KG1 (cell line): ENCODE measurements at places on chromosomes 13 and 19.

DNA sequence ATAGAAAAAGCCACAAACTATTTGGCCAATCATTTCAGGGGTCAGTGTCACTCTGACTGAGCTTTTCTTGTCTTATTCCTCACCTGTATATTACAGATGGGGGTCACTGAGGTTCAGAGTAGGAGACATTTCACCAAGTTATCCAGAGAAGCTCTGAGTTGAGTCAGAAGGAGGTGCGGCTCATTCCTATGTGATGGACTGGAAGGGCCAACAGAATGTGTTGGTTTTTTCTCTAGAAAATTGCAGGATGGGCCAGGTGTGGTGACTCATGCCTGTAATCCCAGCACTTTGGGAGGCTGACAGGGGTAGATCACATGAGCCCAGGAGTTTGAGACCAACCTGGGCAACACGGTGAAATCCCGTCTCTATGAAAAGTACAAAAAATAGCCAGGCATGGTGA, 24.5 kb upstream of the ZNF83 start:
- DNase-seq = no peak

DNA sequence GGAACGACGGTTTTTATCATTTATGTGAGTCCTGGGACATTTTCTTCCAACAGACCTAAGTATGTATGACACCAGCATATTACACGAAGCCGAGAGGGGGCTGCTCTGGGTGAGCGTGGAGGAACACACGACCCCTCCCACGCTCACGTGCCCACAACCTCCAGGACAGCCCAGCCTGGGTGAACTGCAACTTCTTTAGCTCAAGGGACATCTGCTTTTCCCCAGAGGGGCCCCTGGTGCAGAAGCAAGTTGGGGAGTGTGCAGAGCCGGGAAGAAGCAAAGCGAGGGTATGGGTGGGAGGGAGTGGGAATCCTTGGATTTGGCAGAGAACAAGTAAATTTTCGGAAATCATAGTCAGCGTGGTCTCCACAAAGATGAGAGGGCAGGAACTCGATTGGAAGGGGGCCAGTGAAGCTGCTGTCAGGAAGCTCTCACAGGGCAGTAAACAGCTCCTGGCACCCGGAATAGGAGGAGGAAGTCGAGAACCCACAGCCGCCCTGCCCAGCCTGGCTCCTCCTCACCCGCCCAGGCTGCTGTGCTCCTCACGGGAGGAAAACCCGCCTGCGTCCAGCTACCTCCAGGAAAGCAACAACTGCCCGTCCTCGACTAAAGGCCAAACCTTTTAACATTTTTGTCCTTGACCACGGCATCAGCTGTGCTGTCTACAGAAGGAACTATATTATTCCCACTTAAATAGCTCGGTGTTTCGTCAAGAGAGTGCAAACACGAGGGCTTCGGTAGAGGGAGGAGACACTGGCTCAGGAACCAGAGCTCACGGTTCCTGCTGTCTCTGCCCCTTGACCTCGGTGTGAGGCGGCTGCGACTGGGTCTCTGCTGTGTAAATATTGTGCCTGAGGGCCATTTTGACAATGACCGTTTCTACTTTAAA, 17.2 kb upstream of the CFAP97D2 start:
- DNase-seq = peak; percentile 32

- DNase-seq = no peak
Observed at GRCh38 chr19:50835785-50836542, 2.6 kb upstream of the KLK15 start.

DNA sequence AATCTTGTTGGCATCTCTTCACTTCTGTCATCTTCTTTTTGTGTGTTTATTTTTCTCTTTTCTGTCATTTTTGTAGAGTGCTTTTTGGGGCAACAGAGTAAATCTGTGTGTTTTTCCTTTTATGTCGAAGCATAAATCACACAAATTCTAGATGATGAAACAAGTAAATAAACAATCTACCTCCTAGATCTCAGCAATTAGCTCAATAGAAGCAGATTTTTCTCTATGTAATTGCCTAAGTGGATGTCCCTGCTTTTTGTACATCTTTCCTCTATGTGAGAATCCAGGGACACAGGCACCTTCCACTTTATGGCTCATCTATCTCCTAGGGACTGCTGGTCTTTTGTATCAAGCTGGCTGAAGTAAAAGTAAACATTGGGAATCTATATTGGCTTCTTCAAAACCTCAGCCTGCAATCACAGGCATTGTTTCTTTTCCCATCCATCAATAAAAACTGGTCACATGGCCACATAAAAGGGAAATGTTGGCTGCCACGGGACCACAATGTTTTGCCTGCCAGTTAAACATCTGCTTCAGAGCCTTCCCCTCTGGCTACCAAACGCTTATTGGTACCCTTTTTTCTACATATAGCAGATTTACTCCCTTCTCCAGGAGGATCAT, 323.8 kb downstream of the LMO7 start:
- DNase-seq = no peak

DNA sequence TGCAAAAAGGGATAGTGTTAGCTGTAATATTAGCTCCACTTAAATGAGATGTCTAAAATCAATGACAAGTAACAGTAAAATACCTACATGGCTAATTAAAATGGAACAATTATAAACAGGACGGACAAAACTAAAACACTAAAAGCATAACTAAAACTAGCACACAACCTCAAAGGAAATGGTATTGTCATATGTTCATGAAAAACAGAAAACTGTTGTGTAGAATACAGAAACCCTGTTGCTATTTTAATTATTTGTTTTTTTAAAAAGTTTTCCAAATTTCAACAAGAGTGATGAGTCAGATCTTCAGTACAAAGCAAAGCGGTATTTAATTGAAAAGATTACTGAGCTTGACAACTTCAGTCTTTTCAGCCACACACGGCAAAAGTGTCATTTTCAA, 4.2 kb downstream of the RCBTB2 start:
- no peak for DNase-seq

DNA sequence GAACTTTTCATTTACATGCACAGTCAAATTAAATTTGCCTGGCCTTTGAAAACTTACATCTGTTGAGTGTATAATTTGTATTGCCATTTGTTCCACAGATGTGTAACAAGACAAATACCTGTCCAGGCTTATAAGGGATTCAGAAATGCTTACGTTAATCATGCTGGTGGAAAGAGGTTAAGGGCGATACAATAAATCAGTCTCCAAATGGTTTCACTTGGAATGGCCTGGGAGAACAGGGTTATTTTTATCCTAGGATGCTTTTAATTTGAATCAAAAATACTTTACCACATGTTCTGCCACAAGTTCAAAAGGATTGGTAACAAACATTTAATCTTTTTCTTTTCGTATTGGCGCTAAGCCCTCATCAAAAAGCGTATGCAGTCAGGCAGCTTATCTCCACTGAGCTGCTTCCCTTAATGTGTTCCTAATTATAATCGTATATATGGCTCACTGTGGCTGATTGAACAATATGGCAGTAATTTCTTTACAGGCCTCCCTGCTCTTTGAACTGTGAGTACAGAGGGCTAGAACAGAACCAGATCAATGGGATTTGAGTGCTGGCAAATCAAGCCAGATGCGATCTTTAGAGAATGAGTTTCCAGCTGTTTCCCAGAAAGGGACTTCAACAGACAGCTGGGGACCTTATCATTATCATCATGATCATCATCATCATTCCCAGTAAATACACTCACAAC, 425.7 kb downstream of the SPRY2 start:
- DNase-seq = no peak

GRCh38 chr13:99417201-99418102, 83.8 kb upstream of the TM9SF2 start:
- DNase-seq = no peak

DNA sequence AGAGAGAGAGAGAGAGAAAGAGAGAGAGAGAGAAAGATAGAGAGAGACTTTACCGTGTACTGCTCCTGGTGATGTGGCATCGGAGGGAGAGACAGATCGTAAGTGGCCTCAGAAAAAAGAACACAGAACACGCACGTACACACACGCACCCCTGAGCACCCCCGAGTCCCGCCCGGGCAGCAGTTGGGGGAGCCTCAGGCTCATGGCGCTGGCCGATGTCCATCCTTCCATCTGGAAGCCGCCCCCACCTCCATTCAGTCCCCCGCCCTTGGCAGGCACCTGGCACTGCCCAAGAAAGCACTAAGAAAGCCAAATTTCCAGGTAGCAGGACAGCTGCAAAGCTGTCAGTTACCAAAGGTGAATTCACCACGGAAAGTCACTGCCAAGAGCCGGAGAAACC, 116.9 kb downstream of the IER2 start:
- no peak for DNase-seq

GRCh38 chr19:51803519-51803918, 8.6 kb downstream of the FPR3 start:
- DNase-seq = no peak

DNA sequence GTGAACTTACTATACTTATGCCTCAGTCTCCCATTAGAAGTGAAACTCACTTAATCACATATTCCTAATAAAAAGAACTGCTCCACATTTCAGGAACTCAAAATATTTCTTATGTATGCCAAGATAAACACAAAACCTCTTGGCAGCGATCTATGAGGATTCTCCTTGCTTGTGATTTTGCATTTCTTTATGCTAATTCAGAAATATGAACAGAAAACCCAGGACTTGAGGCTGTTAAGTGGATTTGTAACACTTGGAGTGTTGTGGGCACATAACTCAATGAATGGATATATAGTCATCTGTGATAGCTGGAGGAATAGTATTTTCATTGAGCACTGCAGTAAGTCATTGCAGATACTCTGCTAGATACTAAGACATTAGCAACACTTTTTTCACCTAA, 5.6 kb upstream of the KATNAL1 start:
- DNase-seq = no peak

- no peak for DNase-seq
Observed at GRCh38 chr19:35805526-35806102, 7.0 kb downstream of the PRODH2 start.

DNA sequence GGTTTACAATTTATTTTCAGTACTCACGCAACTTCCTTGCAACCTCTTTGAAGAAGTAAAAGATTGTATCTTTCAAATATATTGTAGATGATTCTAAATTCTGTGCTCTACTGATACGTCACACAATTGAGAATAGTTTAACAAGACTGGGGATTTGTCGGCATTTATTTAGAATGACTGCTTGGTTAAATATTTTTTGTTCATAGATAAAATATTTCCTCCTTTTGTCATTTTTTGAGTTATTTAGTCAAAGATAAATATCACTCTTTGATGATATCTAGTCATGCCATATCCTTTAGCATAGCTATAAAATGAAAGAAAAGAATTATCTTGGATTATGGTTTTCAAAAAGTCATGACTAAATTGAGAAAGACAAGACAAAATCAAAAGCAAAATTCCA, 2747.8 kb downstream of the PCDH9 start:
- no peak for DNase-seq

DNA sequence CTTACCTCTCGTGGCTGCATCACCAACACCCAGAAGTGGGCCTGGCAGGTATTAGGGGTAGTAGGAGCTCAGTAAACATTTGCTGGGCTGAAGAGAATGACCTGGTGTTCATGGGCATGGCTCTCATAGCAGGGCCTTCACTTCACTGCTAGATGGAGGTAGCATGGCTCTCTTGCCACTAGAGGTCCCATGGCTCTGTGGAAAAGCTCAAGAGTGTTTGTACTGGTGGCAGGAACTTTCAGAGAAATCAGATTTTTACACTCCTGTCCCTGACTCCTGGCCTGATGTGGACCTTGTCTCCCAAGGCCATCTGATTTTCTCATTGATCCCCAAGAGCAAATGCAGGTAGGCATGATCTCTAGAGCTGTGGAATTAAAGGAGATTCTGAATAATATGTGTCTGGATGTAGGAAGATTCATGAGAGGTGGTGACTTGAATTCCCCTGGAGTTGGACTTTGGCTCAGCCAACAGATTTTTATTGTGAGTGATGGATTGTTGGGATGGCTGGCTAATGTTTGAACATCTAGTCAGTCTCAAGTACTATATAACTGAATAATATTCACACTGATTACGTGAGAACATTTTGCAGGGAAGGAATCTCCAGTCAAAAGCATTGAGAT, 5.7 kb downstream of the ZNF574 start:
- no peak for DNase-seq

DNA sequence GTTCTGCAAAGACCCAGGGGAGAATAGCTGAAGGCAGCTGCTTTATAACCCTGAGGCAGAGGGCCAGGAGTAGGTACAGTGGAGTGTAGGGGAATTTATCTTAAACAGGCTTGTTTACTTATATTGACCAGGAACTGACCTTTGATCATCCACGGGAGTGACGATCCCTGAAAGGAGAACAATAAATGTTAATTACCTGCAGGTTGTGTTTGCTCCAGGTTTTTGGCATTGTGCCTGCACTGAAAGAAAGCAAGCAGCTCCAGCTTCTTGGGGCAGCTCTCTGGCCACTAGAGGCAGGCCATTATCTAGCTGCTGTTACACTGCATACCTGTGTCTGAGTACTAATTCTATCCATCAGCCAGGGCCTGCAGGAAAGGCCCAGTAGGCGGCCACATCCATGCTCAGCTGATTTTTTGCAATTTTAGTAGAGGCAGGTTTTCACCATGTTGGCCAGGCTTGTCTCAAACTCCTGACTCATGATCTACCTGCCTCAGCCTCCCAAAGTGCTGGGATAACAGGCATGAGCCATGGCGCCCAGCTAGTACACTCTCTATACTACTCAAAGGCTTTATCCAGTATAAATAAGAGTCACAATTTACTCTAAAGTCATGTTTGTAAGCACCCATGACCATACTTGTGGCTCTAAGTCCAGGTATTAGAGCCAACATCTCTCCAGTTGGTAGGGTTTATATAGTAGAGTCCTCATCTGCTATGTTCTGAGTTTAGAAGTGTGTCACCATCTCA, 8.5 kb upstream of the ZNF91 start:
- DNase-seq = no peak

- no peak for DNase-seq
Observed at GRCh38 chr13:81302125-81302524, 961.2 kb upstream of the SPRY2 start.

GRCh38 chr19:14566712-14567077, 5.2 kb downstream of the NDUFB7 start:
- no peak for DNase-seq
